ENCODE measurements at places on chromosomes 5 and 9.
A peak's percentile ranks its signal among the peaks of the same experiment; 100 is the strongest.

- DNase-seq: no peak
Observed at GRCh38 chr9:97845763-97846162, 7.3 kb upstream of the FOXE1 start.

- DNase-seq: no peak
Observed at GRCh38 chr5:25858019-25858418, 1180.4 kb downstream of the CDH9 start.

- no peak for DNase-seq
Observed at GRCh38 chr9:7178729-7179128, 421.0 kb downstream of the KDM4C start.

- no peak for DNase-seq
Observed at GRCh38 chr5:139021346-139021745, 146.2 kb upstream of the LRRTM2 start.

DNA sequence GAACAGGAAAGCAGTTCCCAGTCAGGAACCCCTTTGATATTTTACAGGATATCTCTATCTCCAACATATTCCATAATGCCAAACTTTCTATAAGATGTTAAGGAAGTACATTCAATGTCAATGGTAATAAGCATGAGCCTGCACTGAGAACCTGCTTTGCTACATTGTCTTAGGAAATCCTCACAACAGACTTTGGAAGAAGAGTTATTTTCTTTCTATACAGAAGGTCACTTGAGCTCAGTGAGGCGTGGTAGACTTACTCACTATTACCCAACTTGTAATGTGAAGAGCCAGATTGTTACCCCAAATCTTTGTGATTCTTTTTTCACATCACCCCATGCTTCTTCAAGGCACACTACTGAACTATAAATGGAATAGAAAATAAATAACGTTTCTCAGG is 435.9 kb downstream of the DNAH5 start:
- no peak for DNase-seq

DNA sequence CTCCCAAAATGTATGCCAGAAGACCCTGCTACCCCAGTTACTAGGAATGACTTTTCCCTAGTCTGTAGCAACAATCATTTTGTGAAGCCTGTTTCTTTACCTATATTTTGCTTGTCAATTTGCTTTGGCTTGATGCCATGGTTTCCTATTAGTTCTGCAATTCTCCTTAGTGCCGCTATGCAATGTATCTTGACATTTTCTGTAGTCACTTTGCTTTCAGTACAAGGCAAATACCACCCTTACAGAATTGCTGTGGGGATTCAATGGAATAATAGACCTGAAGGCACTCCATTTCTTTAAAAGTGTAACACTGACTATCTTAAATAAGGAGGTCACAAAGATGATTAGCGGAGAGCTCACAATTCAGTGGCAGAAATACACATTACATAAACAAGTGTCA is 291.1 kb downstream of the NR2F1-AS1 start:
- DNase-seq: no peak

- no peak for DNase-seq
Observed at GRCh38 chr5:179250561-179251225, 94.6 kb downstream of the ADAMTS2 start.

- DNase-seq: no peak
Observed at GRCh38 chr5:53173083-53173482, 63.5 kb upstream of the MOCS2 start.

DNA sequence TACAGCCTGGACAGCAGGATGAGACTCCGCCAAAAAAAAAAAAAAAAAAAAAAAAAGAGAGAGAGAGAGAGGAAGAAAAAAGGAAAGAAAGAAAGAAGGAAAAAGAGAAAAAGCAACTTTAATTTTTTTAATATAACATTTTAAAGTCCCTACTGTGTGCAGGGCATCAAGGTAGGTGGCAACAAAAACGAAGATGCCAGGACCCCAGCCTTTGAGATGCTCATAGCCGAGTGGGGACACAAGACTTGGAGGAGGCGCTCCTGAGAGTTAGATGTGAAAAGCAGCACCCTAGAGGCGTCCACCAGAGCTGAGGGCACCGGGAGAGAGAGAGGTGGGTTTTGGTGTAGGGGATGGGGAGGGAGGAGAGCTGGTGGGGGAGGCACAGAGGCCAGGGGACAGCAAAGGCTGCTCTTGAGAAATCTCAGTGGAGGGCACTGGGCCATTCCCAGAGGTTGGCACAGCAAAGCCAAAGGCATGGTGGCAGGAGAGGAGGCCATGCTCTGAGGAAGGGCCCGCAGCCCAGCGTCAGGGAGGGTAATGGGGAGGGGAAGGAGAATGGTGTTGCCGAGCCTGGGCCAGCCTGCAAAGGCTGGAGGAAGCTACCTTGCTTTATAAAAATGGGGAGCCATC is 135.6 kb downstream of the C9orf50 start:
- no peak for DNase-seq

GRCh38 chr5:81326554-81326953 is 25.2 kb downstream of the ZCCHC9 start:
- no peak for DNase-seq

- no peak for DNase-seq
Observed at GRCh38 chr5:66440202-66440680, 156.0 kb upstream of the MAST4 start.

- no peak for DNase-seq
Observed at GRCh38 chr5:143618141-143618540, 193.8 kb upstream of the HMHB1 start.

- no peak for DNase-seq
Observed at GRCh38 chr5:100584069-100584468, 48.9 kb downstream of the FAM174A start.

- no peak for DNase-seq
Observed at GRCh38 chr9:136629879-136630661, 32.6 kb upstream of the EGFL7 start.

DNA sequence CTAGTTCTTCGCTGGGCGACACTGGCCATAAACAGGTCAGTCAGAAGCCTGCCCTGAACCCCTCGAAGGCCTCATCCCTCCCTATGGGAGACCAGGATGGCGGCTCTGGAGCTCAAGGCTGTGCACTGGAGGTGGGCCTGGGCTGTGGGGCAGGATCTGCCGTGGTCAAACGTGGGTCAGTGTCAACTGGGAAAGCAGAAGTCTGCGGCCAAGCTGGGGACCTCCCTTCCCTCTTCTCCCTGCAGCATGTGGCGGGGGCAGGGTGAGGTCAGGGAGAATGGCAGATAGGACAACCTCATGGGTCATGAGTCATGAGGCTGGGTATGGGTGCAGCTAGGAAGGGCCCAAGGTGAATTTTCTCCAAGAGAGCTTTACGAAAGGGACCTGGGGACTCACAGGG is 132.9 kb downstream of the RXRA start:
- peak; percentile 84 for DNase-seq

GRCh38 chr5:109805883-109806282 is 116.2 kb downstream of the MAN2A1 start:
- DNase-seq: no peak
